ENCODE measurements at places on chromosomes 12 and 14.

- DNase-seq, result no peak
Measured at GRCh38 chr14:74636424-74637177, 24.6 kb upstream of the LTBP2 start.

DNA sequence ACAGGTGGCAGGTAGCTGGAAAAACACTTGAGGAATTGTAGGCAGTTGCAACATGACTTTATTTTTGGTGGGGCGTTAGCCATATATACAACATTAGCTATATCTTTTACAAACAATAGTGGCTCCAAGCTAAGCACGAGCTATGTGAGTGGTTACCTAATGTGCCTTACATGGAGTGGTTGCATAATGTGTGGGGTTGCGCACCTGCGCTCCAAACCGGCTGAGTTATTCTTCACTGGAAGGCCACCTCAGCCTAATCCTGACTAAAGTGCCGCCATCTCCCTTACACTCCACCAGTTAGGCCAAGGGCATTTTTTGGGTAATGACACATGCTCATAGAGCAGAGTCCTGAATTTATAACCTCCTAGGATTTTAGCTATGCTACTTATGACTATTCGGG, 31.8 kb upstream of the G2E3 start:
- no peak for DNase-seq

- DNase-seq, result no peak
Measured at GRCh38 chr14:72618424-72618823, 275.5 kb downstream of the DPF3 start.

GRCh38 chr14:79179985-79180384, 1009.8 kb downstream of the NRXN3 start:
- DNase-seq, result no peak

DNA sequence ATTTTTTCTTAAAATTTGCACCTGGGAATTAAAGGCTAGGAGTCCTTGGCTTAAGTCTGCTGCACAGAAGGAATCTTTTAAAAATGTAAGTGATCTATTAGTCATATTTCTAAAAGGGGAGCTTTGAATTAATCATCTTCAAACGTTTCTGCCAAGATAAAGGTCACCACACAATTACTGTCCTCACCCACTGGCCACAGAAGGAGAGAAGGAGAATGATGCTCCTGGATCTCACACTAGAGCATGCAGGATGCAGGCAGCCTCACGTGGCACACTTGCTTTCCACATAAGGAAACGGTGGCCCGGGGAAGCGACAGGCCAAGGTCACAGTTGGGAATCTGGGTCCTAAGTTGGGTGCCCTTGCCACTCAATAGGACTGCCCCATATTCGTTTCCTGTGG, 16.9 kb downstream of the PLEKHG7 start:
- peak; percentile 41 for DNase-seq

DNA sequence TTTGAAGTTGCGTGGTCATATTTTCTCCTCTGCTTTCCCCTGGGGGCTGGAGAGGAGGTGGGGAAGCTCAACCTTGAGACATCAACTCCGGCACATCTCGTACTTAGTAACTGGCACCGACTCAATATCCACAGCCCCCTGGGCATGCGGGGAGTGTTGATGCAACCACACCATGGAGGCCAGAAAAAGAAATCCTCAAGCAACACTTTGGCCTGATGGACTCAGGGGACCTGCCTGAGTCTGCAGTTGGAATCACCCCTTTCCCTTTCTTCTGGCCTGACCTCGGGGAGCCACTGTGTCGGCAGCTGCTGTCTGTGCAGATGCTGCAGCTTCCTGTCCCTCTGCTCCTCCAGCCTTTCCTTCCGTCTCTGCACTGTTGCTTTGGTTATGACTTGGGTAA, 11.4 kb upstream of the AACS start:
- no peak for DNase-seq

DNA sequence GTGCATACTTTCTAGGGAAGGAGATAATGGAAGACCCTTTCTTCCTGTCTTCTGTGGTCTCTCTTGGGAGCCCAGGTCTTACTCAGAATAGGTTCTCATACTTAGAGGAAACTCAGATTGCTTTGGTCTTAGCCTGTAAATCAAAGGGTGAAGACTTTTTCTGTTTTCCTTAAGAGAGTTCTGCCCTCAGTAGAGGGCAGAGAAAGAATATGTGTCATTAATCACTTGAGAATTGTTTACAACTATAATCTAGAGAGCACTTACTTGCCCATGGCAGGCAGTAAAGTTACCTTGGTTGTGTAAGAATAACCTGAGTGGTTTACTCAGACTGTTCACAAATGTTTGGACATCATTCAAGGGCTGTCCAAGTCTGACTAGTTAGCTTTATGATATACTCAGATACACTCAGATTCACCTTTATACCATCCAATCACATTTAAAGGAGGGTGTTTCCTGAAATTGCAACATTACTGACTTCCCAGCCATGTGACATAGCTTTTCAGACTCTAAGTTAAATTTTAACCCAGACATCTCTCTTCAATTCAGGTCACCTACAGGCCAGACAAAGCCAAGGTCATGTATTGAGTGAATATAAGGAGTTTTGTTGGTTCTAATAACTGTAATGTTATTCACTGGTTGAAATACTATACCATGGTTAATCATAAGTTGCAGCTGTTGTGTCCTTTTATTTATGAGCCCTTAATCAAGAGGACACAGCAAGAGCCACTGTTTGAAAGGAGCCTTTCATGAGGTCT, 372.2 kb downstream of the RAD51B start:
- DNase-seq, result no peak

DNA sequence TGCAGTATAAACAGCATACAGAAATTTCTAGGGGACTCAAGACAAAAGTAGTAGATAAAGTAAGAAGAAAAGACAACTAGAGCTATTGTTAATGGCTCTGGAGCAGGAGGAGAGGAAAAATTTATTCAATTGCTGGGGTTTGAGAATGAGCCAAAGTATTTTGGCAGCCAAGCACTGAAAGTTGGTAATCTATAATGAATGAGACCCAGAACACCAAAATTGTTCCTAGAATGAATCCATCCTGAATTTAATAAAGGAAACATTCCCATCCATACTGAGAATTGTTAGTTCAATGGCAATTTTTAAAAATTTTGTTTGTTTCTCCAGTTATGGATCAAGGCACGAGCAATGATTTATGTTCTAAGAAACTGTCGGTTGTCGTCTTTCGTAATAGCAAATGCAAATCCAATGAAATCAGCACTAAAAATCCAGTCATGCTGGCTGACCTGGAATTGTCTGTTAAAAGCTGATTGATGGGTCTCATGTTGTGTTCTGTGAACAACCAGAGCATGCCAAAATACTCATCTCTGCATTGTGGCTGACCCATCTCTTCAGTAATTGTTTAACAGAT, 170.9 kb upstream of the LMNTD1 start:
- DNase-seq, result no peak

- DNase-seq, result no peak
Measured at GRCh38 chr14:93049867-93050331, 65.8 kb downstream of the ITPK1 start.

DNA sequence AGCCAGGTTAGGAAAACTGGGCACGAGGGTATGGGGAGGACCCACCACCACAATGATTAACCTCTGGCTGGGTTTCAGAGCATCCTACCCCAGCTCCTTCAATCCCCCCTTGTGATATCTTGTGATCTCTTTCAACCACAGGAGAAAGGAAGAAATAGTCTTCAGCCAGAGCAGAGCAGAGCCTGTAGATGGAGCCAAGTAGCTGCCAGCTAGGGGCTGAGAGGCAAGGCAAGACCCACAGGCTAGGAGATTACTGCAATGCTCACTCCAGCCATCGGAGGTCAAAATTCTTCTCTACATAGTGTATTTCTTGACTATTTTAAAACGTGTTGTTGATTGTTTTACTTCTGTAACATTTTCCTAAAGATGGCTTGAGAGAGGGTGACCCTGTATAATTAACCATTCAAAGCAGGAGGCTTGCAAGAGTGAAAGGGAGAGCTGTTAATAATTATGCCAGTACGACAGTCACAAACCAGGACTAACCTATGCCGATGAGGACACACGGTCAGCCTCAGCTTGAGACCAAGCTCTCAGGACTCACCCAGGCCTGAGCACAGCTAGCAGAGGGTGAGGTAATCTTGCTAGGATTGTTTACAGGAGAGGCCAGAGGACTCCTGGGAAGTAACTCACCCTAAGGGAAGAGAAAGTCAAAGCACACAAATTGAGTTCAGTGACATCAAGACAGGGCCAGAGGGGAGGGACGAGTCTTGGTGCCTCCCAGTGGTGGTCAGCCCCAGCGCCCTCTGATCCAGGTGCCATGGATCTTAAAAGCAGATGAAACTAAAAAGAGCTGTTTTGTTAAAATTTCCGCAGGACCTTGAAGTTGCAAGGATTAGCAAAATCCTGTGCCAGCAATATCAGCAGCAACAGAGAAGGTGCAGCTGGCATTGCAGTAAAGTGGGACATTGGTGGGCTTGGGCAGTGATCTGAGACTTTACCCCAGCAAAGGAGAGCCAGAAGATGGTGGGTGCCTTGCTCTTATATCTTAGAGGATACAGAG, 29.8 kb upstream of the CDKN3 start:
- peak; percentile 71 for DNase-seq

GRCh38 chr14:102591372-102591943, 991 bp upstream of the RCOR1 start:
- peak; percentile 63 for DNase-seq

GRCh38 chr12:100901266-100901665, 106.7 kb downstream of the ANO4 start:
- peak; percentile 16 for DNase-seq

DNA sequence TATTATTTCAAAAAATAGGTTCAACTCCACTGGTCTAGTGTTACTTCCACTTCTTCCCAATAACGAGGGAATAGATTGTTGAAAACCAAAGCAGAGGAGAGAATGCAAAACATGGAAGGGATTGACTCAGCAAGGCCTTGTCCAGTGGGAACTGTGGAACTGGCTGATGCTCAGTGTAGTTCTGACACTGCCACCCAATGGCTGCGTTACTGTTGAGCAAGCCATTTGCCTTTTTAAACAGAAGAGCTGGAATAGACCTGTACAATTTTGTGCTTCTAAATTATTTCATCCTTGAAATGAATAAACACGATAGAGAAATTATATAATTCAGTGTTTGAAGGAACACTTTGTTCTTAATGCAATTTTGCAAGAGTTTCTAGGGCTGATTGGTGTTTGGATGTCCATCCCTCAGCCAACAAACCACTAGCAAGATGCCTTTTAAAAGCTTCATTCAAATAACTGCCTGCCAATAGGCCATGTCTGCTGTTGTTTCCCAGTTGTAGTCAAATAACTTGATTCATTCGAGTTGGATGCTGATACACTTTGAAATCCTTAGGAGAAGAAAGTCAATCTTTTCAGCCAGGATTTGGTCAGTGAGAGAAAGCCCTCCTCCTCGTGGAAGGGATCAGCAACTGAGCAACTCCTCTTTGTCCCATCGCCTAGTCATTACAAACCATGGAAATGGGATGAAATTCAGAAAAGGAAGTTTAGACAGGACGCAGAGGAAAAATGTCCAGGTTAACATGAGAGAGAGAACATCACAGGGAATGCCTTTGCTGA, 7.3 kb upstream of the MGP start:
- peak; percentile 28 for DNase-seq

DNA sequence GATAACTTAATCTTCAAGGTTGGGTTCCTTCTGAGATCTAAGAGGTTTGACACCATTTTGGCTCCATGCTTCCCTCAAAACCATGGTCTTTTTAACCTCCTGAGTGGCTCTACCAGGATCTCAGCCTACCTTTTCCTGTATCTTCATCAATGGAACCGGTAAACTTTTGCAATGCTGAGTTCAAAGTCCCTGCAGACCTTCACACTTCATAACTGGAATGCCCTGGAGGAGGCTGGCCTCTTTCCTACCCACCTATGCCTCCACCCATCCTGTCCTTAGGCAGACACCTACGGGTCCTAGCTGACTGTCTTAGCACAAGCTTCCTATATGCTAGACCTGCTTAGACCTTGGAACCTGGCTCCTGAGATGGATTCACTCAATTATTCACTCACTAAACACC, 89.5 kb upstream of the EEA1 start:
- DNase-seq, result no peak

DNA sequence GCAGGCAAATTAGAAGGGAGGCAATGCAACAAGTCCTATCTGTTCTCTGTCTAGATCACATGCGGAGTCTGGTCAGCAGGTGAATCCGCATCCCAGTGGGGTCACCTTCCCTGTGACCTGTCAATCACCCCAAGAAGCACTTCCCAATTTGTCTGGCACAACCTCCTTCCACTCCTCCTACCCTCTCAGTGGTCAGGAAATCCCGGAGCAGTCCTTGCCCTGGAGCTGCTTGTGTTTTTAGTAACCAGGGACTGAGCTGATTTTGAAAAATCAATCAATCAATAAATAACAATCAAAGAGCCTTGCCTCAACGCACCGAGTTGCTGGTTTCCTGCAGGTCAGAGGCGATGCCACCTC, 572 bp upstream of the ACSS3 start:
- no peak for DNase-seq

- DNase-seq, result no peak
Measured at GRCh38 chr12:62625228-62625627, 158.6 kb downstream of the MON2 start.

GRCh38 chr12:47383942-47384341, 304.2 kb upstream of the AMIGO2 start:
- peak; percentile 22 for DNase-seq

- no peak for DNase-seq
Measured at GRCh38 chr14:81946834-81947798, 413.5 kb upstream of the SEL1L start.

DNA sequence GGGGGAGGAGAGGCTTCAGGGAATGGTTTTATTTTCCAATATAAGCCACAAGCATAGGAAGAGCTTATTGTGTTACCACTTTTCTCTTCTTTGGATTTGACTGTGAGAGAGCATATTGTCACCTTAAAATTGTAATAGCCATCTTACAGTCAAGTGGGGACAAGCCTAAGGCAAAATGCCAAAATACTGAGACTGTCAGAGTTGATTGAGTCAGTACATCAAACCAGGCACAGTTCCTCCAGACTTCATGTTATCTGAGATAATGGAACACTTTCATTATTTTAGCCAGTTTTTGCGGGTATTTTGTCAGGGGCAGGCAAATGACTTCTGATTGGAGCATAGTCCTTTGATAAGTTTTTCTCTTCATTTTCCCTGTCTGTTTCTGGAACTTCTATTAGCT, 19.5 kb upstream of the NUBPL start:
- no peak for DNase-seq

DNA sequence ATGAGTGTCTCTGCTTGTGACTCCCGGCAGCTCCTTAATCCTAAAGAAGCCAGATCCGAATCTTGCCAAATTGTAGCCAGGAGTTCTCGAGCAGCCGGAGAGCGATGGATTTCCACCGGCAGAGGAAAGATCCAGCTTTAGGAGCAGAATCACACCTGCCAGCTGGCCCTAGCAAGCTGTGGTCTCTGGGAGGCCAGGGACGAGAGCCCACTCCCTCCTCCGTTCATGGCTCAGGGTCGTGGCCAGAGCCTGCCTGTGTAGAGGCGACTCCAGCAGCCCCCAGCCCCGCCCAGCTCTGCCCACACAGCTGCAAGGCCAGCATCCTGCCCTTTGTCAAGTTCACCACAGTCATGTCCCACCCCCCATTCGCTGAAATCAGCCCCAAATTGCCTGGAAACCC, 121.0 kb downstream of the SCARB1 start:
- DNase-seq, result no peak

Measured in ELR (cell line).